ENCODE measurements at places on chromosomes 2 and 18.

DNA sequence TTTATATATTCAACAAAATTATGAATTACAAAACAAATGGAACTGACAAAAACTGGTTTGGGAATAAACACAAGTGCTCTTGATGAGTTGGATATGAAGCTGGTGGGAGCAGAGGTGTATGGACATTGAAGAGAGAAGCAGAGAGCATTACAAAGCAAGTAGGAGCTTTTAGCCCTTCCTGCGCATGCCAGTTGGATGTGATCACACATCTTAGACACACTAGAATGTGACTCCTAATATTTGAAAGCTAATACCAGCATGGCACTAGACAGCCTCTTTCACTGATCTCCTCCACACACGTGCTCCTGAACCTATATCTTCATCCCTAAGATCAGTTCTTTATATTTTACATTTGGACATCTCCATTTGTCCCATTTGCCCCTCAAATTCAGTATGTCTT, 298.1 kb downstream of the MTX2 start:
- DNase-seq, result no peak

DNA sequence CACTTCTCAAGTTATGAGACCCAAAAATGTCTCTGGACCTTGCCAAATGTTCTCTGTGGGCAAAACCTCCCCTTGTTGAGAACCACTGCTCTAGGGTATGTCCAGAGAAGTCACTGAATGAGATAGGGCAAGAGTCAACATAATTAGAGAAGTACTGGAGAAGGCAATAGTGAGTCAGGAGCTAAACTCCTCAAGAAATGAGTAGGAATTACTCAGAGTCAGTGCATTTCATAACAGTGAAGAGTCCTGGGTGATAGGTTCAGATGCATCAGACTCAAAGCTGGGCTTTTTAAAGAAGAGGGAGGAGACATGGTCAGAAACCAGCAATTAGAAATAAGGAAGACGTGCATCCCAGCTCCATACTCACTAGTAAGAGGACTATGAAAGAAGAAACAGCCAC, 38.6 kb upstream of the IHH start:
- DNase-seq, result no peak

DNA sequence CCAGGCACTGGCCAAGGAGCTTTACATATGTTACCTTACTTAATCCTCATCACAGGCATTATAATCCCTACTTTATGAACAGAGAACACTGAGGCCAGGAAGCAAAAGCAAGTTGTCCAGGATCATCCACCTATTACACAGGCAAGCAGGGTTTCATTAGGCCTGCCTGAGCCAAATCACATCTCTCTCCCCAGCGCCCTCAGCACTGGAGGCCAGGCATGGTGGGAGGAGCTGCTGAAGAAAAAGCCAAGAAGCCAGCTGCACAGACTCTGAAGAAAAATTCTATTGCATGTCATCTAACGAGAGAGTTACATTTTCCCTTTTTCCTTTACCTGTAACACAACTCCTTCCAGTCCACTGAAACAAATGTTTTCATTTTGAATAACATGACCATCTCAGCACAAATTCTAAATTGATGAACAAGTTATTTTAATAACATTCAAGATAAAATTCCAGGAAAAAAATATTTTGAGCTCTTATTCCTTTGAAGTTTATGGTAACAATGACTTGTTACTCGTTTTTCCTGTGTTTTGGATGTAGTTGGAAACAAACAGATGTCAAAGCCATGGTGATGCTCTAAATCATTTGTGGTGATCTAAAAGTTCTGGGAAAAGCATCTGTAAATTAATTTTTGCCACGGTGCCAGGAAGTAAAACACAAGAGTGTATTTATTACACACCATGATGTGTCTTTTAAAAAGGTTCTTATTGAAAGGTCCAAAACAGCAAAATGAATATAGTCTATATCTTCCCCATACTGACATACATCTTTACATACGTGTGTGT, 139.0 kb upstream of the ITGB6 start:
- no peak for DNase-seq

DNA sequence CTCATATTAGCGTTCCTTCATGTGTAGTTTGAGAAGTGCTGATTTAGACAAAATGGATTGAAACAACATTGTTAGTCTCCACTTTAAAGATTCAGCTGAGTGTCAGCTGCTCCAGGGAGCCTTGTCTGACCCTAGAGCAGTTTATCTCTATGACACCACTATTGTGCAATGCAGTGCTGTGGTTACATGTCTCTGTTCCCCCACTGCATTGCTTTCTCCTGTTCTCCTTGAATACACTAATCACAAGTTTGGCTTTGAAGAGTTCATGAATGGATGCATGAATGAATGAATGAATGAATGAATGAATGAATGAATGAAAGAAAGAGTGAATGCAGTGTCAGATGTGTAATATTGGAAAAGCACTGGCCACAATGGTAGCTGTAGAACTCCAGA, 38.3 kb downstream of the GCG start:
- no peak for DNase-seq

DNA sequence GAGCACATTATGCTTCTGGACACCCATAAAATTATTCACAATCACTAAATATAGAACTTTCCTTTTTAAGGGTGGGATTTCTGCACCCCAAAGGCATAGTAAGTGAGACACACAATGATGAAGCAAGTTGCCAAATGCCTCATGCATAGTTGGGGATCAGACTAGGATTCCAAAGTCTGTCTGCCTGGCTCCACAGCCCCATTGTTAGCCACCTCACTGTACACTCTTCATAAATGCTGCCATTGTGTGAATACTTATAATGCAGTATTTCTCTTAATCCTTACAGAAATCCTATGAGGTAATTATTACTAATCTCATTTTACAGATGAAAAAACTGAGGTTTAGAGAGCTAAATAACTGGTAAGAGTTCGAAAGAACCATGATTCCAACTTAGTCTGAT, 738.6 kb downstream of the ERBB4 start:
- DNase-seq, result no peak
